ENCODE measurements at places on chromosomes 2 and 18.

DNA sequence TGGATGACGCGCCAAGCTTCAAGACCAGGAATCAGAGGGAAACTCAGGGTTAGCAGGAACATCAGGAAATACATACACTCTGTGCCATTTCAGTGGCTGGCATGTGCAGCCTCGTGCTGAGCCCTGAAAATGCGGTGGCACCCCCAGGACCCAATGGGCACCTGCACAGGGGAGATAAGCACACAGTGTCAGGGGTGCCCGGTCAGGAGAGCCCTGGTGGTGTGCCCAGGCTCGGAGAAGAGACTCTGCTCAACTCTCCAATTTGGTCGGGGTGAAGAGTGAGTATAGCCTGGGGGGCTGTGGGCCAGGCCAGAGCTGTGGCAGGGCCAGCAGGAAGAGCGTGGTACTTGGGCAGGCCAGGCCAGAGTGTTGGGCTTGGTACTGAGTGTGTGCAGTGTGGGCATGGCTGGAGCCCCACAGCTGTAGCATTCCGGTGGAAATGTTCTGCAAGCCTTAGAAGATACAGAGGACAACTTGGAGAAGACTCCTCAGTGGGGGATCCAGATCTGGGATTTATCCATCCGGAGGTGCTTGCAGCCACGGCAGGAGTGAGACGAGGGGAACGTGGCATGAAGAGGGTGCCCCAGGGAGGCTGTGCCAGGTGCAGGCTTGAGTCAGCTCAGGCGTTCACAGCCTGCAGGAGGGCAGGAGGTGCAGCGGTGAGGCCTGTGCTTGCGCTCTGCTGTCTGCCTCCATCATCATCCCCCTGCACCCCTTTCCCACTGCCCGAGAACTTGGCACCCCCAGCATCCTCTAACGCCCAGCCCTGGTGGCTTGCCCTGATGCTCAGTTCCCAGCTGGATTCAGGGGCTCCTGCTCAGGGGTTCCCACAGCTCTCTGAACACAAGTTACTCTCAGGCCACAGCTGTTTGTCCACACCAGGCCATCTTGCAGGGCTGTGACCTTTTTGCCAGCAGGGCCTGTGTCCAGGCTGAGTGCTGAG, 451.7 kb upstream of the HS6ST1 start:
- DNase-seq, result no peak

- DNase-seq, result no peak
These were observed 87.2 kb upstream of the ZEB2 start for GRCh38 chr2:144607099-144607498.

DNA sequence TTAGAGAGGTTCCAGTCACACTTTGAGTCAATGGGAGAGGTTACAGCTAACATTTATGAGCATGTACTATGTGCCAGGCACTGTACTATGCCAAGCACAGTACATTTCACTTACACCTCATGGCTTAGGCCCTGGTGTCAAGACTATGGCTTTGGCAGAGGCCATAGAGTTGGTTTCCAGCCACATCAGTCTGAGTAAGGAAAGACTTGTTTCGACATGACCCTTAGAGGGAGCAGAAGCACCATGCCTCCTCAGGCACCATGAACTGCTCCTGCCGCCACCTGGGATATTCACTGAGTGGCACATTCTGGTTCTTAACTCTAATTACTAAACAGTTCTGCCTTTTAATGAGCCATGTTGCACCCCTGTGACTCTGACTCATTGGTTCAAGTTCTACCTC, 12.7 kb downstream of the DGUOK start:
- no peak for DNase-seq

GRCh38 chr2:240873805-240874714, 5.4 kb downstream of the AGXT start:
- no peak for DNase-seq

DNA sequence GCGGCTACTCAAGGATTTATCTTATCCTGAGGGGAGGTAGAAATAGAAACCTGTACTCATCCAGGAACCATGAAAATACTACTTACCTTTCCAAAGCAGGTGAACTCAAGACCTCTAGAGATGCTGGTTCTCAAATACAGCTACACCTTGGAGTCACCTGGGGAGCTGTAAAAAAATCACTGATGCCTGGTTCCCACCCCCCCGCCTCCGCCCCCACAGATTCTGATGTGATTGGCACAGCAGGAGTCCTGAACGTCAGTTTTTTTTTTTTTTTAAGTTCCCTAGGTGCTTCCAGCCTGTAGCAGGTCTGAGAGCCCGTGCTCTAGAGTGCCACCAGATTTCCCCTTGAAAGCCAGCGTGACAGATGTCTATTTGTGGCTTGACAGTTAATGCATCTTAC, 113.6 kb downstream of the MRO start:
- no peak for DNase-seq

DNA sequence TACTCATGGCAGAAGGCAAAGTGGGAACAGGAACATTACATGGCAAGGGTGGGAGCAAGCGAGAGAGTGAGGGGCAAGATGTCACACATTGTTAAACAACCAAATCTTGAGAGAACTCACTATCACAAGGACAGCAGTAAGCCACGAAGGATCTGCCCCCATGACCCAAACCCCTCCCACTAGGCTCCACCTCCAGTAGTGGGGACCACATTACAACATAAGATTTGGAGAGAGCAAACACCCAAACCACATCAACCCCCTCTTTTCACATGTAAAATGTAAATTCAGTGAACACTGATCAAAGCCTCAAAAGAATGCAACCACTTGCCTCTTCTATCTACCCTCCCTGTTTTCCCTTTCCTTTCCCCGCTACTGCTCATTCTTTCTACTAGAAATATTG, 43.6 kb upstream of the TNP1 start:
- DNase-seq, result no peak

DNA sequence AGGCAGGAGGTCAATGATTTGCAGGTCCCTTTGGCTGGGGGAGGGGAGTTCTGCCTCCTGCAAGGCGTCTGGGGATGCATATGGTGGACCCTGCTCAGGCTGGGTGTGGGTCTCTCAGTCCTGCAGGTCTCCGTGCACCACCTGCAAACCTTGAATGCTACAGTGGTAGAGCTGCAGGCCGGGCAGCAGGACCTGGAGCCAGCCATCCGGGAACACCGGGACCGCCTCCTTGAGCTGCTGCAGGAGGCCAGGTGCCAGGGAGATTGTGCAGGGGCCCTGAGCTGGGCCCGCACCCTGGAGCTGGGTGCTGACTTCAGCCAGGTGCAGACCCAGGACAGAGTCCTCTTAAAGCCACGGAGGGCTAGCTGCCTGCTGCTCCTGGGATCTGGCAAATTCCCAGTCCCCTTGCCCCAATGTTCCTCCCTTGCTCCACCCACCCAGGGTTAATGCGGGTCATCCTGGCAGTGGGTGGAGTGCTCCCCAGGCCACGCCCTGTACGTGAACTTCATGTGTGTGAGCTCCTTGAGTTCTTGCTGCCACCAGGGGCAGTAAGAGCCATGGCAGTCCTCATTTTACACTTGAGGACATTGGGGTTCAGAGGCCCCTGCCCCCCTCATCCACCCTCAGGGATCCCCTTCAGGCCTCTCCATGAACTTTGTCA, 3.1 kb downstream of the PROM2 start:
- DNase-seq, result no peak

DNA sequence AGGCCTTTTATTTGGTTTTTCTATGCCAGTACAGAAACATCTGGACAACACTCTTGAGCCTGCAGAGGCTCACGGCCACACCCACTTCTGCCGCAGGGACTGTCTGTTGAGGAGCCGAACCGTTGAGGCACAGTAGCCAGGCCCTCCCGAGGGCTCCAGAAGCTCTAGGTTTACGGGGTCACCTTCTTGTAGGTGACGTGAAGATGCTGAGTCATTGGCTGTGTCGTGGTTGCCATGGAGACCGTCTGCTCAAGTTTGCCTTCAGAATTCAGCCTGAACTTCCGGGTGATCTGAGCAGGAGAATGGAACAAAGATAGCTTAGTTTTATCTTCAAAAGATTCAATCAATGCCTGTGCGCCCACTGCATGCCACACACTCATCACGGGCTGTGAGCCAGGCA, 25.9 kb downstream of the BOK start:
- DNase-seq, result no peak

DNA sequence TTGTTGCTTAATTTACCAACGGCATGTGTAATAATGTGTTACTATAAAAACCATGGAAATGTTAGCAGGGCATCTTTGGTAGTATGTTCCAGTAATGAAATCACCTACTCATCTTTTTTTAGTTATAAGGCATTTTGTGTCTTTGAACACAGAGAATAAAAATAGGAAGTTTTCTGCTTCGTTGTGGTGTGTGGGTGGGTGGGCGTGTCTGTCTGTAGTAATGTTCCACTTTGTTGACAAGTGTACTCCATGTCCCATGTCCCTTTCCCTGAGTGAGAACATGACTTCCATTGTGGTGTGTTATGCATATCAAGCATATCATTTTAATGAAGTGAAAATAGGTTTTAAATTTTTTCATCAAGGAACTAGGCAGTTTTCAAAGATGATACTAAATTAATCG, 149.3 kb downstream of the VWC2L start:
- no peak for DNase-seq

DNA sequence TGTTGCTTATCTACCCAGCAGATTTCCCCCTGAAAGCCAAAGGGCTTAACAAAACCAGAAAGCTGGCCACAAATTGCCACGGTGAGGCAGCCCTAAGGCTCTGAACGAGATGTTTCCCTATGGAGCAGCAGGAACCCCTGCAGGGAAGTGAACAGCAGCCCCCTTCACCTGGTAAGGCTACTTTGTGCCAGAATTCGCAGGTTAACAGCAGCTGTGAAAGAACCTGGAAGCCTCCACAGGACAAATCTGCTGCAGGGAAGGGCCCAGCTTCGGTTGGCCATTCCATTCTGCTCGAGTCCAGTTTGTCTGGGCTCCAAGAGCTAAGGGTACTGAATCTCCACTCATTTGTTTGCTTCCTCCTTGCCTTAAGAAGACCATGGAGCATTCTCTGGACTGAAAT, 175.3 kb downstream of the PDE11A start:
- DNase-seq, result no peak

- DNase-seq, result no peak
These were observed 1.7 kb downstream of the SEPTIN2 start for GRCh38 chr2:241317391-241317790.

- no peak for DNase-seq
These were observed 107.9 kb downstream of the B3GNT2 start for GRCh38 chr2:62303788-62304187.

DNA sequence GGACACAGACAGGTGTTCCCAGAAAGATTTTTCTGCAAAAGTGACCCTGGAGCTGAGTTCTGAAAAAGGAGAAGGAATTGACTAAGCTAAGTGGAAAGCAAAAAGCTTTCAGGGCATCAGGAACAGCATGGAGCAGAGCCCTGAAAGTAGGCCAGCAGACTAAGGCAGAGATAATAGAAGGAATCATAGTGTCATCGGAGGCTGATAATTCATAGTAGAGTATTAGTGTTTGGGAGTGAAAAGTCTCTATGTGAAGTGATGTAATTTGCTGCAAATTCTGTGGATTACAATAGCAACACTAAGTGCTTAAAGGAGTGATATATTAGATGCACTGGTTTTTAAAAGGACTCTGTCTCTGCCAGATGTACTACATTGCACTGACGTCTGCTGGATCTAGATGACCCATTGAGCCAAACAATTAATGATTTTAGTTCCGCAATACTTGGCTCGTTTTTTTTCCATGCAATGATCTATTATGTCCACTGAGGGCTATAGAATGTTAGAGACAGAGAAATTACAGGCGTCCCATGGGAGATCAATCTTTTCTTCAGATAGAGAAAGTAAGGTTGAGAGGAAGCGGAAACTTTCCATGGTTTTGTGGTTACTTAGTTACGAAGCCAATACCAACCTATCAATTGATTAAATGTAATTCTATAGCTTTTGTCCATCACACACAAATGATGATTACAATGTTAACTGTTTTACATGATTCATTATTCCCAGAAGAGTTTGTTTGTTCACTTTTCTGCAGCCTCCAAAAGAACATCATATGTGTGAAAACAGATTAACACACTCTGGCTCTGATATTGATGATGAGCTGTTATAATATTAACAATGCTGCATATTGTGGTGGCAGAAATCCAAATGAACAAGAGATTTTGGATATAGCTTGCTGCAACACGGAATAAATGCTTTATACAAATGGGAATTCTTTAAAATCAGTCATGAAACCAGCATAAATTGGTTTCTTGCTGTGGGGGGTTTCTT, 143.7 kb downstream of the MC4R start:
- no peak for DNase-seq

DNA sequence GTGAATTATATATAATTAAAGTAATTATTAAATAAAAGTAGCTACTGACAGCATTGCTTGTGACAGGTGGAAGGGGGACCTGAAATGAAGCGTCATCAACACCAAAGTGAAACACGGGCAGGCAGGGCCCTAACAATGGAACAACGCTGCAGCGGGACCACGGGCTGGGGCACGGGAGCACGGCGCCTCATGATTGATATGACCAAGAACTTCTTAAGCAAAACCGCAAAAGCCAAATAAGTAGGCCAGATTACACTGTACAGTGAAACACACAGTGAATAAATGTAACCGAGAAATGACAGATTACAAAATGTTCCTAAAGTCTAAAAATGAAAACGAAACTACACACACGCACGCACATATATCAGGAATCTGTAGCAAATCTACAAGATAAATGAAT, 81.4 kb downstream of the SNTG2 start:
- no peak for DNase-seq

DNA sequence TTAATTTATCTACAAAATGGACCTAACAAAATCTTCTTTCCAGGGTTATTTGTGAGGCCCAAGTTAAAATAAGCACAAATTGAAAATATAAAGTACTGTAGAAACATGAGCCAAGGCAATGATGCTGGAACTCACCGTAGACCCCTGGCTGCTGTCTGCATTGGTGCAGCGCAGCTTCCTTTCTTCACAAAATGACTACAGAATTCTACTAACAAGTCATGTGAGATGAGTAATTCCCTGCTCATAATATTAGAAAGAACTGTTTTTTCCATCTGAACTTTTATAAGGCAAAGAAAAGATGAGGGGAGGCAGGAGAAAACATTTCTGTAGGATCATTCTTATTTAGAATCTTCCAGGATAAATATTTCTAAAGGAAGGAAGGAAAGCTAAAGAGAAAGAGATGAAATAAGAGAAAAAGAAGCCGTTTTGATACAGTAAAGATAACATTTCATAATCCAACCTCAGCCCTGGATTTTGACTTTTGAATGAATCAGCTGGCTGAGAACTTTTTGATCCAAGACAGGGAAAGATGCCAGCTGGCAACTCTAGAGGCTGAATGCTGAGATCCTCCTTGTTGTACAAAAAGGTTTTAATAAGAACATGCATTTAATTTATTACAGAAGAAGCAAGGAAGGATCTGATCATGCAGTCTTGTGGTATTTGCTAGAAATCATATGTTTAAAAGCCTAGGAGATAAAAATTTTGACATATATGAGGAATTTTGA, 183.9 kb upstream of the KLHL14 start:
- no peak for DNase-seq

- peak; percentile 26 for DNase-seq
These were observed 4.4 kb upstream of the KLHL29 start for GRCh38 chr2:23380562-23381065.

DNA sequence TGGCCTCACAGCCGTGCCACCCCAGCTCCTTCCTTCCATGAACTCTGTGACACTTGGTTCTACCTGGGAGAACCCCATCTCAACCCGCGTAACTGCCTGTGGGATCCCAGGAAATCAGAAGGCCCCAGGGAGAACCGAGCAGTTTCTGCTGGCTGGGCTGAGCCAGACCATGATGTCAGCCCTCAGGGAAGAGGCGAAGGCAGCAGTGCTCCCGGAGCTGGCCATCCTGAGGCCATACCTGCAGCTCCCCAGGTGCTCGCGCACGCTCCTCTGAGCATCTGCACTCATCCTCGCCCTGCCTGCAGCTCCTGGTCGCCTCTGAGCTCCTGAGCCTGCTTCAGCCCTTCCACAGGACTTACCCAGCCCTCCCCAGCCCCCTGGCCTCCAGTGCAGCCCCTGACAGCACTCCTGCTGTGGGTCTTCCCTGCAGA, 186.1 kb downstream of the SEPTIN10 start:
- no peak for DNase-seq

Measured in stimulated activated CD4-positive, alpha-beta T cell treated with anti-CD3 and anti-CD28 coated beads, Interleukin-12 subunit alpha, Interleukin-12 subunit beta, amount 100 ng/mL, for 48 hours (primary cell).